ENCODE measurements at places on chromosomes 6 and 20.

- peak; percentile 97 for DNase-seq
Measured at GRCh38 chr6:26054781-26055718, 32.2 kb upstream of the HFE start.

DNA sequence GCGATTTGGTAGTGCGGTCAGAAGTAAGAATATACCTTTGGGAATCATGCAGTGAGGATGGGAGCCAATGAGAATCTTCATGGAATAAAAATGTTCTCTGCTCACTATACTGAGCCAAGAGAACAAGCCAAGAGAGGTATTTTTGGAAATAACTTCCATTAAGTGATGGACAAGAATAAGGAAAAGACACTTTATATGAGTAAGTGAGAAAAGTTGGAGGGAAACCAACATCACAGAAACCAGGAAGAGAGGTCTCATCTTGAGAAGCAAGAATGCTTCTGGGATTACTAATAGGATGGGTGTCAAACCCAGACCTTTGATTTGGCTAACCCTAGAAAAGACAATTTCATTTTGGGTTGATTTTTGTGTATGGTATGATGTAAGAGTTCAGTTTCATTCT is 181.2 kb upstream of the JAG1 start:
- DNase-seq, result no peak

DNA sequence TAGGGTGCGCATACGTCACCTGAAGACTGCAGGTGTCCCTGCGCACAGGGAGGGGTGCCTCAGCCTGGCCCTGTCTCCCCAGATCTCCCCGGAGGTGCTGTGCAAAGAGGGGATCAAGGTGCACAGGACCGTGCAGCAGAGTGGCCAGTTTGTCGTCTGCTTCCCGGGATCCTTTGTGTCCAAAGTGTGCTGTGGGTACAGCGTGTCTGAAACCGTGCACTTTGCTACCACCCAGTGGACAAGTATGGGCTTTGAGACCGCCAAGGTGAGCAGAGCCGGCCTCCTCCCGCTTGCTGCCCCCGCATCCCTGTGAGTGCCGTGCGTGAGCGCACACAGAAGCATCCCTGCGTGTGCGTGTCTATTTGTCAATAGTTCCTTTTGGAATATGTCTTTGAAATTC is 150.7 kb downstream of the DTNBP1 start:
- DNase-seq, result no peak

- no peak for DNase-seq
Measured at GRCh38 chr6:36127462-36128016, 2.8 kb upstream of the MAPK13 start.

DNA sequence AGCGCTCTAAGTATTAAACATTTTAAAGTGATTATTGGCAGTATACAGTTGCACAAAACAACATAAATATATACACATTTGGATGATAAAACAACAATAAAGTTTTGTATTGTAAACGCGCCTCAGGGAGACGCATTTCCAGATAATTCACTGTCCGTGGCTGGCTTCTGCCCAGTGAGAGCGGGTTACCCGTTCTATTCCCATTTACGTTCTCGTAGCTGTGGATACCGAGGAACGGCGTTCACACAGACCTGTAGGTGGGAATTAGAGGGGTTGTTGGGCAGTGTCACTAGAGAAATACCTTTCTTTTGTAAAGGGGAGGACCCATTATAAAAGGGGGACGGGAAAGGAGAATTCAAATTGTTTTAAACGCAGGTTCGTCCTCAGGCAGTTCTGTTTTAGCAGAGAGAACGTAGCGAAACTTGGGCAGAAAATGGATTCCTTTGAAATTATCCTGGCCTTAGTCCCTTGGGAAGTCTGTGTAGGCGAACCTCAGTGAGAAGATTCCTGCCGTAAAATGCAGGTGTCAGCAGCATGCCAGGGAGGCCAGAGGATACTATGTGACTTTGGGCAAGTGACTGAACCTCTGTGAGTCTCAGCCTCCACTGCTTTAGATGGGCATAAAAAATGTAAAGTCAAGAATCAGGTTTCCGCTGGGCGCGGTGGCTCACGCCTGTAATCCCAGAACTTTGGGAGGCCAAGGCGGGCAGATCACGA is 756 bp downstream of the MTG2 start:
- DNase-seq, result peak; percentile 29

GRCh38 chr20:33901132-33901523 is 90.0 kb downstream of the CHMP4B start:
- no peak for DNase-seq

DNA sequence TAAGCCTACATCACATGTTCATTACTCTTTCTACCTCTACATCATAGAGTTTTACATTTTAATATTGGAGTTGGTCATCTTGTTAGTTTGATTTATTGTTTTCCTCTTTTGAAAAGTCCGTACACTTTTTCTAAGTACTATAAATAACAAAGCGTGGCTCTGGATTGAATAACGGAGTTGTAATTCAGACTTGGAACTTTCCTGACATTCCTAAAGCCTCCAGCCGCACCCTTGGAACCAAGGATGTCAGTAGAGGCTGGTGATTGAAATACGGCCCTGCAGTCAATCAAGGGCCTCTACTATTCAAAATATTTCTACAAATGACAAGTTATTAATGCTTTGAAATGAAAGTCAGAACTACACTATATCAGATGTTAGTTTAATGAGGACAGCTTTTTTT is 301.9 kb upstream of the TBX18 start:
- no peak for DNase-seq

DNA sequence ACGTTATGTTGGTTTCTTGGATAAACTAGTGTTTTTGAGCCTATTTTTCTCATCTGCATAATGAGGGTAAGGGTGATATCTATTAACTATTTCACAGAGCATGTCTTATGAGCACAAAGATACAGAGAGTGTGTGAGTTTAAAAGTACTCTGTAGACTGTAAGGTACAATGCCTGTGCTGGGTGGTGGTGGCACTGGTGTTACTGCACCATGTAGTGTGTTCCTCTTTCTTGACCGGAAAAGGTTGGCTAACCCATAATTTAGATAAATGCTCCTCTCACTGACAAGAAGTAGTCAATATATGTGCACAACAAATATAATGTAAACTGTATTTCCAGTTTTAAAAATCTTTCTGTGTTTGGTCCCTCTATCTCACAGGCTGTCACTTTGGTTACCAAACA is 116.2 kb upstream of the MMS22L start:
- peak; percentile 16 for DNase-seq

DNA sequence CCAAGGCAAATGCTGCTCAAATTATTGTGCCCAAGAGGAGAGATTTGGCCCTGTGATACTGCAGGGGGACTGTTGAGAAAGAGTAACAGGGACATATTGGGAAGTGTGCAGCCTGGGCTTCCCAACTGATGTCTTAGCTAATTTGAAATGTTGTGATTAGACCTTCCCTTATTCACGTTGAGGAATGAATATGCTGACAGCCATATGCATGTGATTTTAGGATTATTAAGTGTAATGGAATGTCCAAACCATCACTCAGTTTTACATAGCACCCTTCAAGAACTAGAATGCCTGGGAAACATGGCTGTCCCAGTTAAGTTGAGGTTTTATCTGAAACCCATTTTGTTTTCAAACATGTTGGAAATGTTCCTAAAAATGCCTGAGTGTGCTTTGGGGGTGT is 81.4 kb downstream of the CARMIL1 start:
- DNase-seq, result no peak

DNA sequence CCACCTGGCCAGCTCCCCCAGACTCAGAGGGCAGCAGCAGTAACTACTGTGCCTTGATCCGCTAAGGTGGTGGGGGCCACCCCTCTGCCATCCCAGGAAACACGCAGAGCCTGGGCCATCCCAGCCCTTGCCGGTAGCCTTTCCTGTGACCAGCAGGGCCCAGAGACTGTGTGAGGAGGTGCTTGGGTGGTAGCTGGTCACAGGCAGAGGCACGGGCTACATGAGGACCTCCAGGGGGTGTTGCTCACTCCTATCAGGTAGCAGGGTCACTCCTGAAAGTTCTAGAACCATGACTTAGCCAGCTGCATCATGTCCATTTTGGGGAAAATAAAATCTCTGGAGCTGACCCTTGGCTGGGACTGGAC is 22.8 kb downstream of the PCMTD2 start:
- peak; percentile 13 for DNase-seq

DNA sequence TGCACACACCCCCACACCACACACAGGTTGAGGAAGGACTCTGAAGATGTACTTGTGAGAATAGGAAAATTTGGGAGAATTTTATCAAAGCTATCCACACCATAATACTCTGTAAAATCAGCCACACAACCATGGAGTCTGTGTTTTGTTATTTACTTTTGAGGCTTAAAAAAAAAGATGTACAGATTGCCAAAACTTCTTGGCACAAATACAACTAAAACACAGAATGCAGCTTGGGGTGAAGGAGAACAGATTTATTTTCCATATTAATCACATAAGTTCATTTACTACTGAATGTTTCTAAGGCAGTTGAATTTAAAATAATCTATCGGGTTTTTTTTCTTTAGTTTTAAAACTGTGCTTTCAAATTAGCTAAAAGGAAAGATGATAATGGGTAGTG is 32.8 kb upstream of the KCNQ5 start:
- DNase-seq, result no peak

DNA sequence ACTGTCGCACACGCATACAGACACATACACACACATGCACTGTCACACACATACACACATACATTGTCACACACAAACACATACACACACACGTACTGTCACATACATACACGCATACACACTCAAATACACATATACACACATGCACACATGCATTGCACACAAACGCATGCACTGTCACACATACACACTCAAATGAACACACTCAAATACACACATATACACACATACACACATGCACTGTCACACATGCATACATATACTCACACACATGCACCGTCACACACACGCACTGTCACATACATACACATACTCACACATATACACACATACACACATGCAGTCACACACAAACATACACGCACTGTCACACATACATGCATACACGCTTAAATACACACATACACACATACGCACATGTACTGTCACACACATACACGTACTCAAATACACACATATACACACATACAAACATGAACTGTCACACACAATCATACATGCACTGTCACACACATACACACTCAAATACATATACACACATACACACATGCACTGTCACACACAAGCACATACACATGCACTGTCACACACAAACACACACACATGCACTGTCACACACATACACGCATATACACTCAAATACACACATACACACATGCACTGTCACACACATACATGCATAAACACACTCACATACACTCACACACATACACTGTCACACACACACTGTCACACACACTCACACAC is 548.6 kb upstream of the BTBD3 start:
- DNase-seq, result no peak

DNA sequence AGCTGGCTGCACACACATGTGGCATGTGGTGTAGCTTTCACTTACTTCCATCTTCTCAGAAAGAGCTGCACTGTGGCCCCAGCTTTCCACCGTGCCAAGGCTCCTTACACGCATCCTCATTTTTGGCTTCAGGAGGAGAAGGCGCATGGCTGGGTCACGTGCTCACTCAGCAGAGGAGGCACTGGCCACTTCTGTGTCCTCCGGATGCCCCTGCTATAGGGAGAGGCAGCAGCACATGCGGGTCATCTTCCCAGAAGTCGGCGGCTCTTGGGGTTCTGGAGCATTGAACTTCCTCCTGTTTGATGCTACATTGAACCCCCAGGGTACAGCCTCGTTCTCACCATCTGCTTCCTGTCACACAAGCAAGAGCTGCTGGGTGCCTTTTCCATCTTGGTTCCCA is 111.3 kb downstream of the FAM120B start:
- DNase-seq, result no peak

DNA sequence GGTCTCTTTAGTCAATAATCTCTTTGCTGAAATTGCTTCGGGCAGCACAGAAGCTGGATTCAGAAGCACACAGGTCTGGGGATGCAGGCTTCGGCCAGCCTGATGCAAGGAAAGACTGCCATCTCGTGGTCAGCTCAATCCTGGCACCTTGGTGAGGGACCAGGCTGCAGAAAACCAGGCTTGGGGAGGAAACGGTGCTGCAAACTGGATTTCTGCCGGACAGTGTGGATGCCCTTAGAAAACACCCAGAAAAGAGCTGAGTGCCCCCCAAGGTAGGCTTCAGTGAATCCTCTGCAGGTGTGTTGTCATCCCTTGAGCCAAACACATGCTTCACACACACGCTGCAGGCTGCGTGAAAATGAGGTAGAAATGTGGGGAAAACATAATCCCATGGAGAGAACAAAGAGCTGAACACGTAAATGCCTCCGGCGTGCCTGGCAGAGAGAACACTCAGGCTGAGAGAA is 89.8 kb upstream of the PAX1 start:
- peak; percentile 62 for DNase-seq

- DNase-seq, result no peak
Measured at GRCh38 chr20:36825385-36826104, 50.4 kb upstream of the TLDC2 start.

DNA sequence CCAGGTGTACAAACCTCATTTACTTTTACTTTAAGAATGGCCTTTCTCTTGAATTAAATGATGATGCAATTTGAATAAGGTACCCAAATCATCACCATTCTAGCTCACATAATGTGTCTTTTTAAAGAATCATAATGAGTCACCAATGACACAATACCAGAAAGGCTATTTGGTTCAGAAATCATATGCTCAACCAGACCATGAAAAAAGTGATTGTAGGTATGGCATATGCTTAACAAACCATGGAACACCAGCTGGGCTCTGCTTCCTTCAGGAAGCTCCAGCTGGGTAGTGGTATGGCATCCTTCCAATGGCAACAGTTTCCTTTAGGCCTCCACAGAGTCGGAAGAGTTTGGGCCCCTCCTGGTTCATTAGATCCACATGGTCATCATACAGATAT is 128.2 kb downstream of the FRK start:
- DNase-seq, result no peak

DNA sequence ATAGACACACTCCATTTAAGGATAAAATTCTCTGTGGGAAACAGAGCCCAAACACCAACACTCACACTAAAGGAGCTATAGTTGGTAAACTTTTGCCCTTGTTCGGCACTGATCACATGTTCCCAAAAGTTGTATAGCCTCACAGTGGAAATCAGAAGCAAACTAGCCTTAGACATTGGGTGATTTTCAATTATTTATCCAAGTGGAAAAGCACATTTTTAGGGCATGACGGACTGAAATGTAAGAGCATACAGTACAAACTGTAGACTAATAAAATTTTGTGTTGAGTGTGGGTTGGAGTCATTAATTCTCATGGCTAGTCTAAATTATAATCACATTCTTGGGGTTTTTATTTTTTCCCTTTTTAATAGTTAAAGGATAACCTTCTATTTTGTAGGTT is 202.4 kb downstream of the MOXD1 start:
- DNase-seq, result no peak

GRCh38 chr6:52640170-52640569 is 30.7 kb upstream of the TMEM14A start:
- DNase-seq, result no peak

- DNase-seq, result no peak
Measured at GRCh38 chr6:3744901-3745470, 6.5 kb downstream of the PXDC1 start.

Data from hematopoietic multipotent progenitor cell treated with erythropoietin and hydrocortisone succinate and interleukin-3 and kit ligand, for 6 days (in vitro differentiated cells).